ENCODE measurements at places on chromosomes 5 and 9.
A peak's percentile ranks its signal among the peaks of the same experiment; 100 is the strongest.

DNA sequence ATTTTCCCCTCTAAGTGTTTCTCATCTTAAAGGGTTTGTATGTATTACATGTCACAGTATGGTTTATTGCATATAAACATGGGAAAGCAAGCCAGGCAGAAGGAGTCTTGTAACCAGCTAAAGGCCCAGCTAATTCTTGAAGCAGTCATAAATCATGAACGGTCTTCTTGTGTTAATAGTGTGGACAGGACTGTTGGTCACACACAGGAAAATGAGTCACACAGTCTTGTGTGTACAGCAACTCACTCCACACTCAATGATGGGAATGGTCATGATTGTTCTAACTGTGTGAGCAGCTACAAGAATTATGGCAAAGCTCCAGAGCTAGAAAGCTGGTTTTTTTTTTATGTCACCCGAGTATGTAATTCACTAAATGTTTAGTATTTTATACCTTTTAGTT, 123.9 kb downstream of the GHR start:
- DNase-seq = no peak

- DNase-seq = peak; percentile 18
Measured at GRCh38 chr5:175895686-175896102, 24.3 kb downstream of the CPLX2 start.

DNA sequence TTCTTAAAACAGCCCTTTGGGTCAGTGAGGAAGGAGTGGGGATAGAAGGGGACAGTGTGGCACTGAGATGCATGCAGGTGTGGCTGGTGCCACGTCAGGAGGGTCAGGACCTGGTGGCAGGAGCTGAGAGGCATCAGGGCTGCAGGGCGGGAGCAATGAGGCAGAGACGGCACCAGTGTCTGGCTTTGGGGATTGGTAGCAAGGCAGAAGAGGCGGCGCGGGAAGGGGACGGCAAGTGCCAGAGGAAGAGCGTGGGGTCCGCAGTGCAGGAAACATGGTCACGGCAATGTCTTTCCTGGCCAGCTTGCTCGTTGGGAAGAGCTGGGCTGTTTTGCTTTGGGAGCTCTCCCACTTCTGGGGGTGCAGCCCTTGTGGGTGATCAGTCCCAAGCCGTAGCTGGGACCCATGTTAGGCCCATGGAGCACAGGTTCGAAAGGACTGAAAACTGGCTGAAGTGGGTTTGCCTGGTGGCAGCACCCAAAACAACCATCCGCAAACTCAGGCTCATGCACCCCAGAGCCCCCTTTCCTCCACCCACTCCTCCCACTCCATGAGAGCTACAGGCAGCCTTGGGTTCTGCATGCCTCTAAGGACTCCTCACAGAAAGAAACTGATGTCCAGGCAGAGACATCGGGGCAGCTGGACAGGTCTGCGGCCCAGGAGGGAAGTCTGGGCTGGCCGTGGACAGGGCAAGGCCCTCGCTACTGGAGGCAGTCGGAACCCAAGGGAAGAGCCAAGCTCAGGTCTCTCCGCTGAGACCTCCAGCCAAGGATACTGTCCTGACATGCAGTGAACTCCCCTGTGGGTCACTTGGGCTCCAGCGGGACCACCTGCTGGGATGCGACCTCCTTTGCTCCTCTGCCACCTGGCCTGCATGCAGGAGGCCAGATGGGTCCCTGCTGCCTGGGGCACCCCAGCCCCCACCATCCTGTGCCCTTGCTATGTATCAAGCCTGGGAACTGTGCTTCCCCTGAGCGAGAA, 104.4 kb downstream of the ZNF354C start:
- DNase-seq = no peak

DNA sequence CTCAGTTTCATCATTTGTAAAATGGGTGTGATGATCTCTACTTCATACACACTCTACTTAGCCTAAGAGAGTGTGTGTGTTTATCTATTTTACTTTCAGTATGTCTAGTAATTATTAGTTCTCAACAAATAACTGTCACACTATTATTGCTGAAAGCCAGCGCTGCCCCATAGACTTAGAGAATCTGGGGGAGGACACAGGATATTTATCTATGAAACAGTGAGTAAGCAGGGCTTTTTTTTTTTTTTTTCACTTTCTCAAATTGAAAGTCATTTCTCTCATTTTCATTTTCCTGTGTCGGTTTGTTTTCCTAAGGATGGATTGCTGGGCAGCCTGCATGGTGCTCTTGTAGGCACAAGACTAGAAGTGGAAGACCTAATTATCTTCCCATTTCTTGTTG, 248.4 kb upstream of the RPS23 start:
- DNase-seq = no peak

DNA sequence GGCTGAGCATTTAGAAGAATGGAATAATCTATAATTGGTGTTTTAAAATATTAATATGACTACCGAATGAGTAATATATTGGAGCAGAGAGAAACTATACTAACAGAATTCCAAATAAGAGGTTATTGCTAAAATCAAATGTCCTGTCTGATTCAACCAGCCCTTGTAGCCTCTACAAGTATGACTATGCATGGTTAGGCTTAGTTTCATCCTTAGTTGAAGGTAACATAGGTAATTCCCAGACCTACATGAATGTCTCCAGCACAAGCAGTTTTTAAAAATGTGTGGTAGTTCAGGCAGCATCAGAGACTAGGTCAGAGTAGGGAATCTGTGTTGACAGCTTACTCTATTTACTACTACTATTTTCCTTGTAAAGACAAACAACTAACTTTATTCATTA, 51.7 kb upstream of the SLC27A6 start:
- no peak for DNase-seq

GRCh38 chr5:138927544-138927943, 52.4 kb upstream of the LRRTM2 start:
- no peak for DNase-seq
